Fibroblast of skin of right biceps (primary cell): ENCODE measurements at places on chromosomes 16 and 17.
A peak's percentile ranks its signal among the peaks of the same experiment; 100 is the strongest.

- DNase-seq = peak; percentile 10
Observed at GRCh38 chr17:76314392-76315227, 6.5 kb upstream of the QRICH2 start.

DNA sequence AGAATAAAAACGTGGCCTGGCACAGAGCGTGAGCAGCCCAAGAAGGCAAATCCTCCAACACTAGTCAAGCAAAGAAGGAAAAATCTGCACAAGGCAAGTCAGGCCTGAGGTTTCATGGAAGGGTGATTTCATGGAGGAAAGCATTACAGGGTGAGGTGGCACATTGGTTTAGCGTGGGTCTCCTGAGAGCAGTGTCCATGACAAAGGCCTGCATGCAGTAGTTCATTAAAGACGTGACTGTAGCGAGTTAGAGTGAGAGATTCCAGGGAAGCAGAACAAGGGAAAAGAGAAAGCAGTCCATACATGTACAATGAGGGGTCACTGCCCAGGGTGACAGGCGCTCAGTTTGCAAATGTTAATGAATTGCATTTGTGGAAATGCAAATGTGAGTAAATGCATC lies 285.0 kb upstream of the ERCC4 start:
- DNase-seq = no peak

DNA sequence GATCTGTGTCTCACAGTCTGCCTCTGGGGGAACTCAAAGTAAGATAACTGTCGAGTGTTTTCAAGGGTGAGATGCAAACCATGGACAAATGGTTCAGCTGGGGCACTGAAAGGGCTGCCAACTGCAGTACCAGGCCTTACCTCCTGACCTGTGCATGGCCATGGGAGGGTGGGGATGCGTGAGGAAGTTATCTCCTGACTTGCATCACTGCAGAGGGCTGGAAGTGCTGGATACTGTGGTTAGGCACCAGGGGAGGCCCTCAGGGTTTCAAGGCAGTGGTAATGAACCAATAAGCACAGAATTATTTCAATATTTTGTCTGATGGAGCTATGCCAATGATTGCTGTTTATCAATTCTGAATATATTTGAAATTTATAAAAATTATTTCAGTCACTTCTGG lies 159.2 kb downstream of the CYLD start:
- DNase-seq = no peak

DNA sequence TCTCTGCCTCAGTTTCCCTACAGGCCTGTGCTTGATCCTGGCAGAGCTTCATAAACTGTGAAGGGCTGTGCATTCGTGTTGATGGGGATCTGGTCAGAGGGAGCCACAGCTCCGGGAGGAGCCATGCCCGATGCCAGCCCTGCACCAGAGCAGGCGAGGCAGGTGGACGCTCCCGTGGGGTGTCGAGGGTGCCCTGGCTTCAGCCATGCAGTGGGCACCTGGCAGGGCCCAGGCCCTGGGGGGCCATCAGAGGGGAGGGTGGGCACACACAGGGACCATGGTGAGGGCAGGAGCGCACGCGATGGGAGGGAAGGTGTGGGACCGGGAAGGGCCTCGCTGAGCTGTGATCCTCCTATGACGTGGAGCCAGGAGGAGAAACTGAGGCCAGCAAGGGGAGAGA lies 22.0 kb downstream of the ZFPM1 start:
- DNase-seq = no peak
